Stimulated activated CD4-positive, alpha-beta T cell treated with anti-CD3 and anti-CD28 coated beads, Interleukin-4, amount 100 ng/mL, for 4 hours (primary cell): ENCODE measurements at places on chromosomes 11 and 22.

DNA sequence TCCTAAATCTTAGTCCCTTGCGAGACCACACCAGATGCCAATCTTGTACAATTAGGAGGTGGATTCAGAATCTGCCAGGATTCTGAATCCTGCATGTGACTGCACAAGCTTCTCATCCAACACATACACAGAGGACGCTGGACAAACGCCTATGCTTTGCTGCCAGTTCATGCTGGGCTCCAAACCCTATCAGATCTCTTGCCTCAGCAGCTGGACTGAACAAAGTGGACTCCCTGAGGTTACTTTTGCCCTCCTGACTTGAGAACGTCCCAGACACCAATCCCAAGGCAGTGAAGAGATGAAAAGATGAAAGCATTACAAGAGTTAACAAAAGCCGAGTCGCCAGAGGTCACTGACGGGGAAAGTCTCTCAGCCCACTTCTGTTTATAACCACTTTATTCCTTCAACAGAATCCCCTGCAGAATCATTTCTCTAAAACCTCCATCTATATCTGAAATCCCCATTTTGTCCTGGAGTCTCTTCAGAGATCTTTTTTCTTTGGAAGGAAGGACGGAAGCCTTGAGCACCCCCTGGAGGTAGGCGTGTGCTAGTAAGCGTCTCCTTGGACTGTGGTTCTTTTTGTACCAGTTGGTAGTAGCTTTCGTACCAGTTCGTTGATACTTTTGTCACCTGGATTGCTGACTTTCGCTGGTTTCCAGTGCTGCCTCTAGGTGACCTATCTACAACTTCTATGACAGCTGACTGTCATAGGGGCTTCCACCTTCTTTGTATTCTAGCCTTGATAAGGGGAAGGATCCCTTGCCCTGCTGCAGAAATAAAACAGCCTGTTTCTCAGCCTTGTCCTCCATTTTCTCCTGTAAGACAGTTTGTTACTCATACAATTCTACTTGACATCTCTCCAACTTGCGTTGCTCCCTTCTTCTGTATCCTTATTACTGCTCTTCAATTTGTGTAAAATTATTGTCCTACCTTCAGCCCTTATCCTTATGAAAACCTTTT lies 26.1 kb upstream of the EED start:
- DNase-seq: peak; percentile 53

DNA sequence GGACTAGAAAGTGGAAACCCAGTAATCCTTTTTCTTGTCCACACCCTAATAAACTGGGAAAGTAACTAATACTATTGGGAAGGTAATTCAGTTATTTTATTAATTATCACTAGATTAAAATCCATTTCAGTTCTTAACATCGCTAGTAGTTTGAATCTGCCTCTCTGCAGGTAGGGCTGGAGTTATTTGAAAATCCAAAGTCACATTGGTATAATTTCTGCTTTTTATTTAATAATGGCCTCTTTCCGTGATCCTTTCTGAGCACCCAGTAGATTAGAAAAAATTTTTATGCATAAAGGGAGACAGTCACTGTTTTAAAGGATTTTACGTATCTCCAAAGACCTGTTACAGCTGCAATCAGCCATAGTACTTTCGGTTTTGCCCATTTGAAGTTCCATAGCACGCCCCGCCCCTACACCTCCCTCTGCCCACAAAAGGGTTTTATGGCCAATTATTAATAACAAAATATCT lies 605 bp upstream of the COPB1 start:
- peak; percentile 23 for DNase-seq

- no peak for DNase-seq
These were observed 83.3 kb downstream of the MYEOV start for GRCh38 chr11:69377029-69377952.

DNA sequence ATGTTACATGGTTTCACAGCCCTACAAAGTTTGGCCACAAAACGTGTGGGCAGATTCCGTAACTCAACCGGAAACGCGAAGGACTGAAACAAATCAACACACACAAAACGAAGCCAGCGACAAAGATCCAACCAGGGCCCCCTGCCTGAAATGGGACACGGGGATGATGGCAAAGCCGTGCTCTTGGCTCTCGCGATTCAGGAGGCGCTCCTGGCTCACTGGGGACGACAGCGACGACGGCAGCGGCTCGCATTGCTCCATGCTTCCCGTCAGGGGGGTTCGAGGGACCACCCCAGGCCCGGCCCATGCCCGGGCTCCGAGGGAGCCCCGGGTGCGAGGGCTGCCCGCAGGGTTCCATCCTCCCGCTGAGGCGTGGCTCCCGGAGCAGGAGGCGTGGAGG lies 4786.8 kb upstream of the OR11H1 start:
- DNase-seq: no peak

DNA sequence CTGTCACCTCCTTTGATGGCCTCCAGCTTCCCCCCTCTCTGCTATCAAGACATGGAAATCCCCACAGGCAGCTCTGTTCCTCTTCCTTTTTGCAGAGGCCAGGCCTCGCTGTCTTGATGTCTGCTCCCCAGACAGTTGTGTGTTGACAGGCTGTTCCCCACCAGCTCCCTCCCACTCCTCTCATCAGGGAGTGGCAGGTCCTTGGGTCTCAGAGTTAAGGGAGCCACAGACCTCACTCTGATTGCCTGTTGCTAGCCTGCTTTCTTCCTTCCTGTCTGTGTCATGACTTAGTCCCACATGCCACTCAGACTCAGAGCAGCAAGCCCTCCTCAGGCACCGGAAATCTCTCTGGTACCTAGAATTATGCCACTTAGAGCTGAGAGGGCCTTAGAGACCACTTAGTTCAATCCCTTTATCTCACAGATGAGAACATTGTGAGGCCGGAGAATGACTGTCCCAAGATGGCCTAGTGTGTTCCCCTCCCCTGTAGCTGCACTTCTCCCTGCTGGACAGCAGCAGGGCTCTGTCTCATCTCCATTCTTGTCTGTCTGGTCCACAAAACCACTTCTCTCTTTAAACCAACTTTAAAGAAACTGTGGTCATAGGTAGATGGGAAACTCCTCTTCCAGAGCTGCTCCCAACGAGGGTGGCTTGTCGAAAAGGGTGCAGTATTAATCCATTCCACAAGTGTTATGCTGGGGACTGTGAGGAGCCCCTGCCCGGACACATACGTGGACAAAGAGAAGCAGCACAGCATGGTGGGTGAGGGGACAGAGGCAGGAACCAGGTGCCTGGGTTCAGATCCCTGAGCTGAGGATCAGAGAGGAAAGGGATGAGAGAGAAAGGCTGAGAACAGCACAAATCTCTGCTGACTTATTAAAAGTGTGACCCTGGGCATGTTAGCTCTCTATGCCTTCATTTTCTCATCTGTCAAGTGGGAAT lies 4.2 kb downstream of the AMPD3 start:
- peak; percentile 66 for DNase-seq

GRCh38 chr11:133383201-133383600 lies 149.1 kb downstream of the OPCML start:
- DNase-seq: no peak

- DNase-seq: no peak
These were observed 417 bp downstream of the HNRNPUL2 start for GRCh38 chr11:62726915-62727164.

- no peak for DNase-seq
These were observed 66.8 kb downstream of the BRD1 start for GRCh38 chr22:49760630-49761571.

DNA sequence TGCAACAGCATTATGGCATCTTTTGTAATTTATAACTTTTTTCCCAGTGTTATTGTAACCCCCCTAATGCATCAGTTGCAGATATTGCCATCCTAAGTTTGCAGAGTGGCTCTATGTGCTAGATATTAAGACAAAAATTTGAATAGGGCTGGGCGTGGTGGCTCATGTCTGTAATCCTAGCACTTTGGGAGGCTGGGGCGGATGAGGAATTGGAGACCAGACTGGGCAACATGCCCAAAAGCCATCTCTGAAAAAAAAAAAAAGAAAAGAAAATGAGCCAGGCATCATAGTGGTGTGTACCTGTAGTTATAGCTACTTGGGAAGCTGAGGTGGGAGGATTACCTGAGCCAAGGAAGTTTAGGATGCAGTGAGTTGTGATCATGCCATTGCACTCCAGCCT lies 50.1 kb upstream of the MUC15 start:
- no peak for DNase-seq

- DNase-seq: no peak
These were observed 24.8 kb upstream of the SWAP70 start for GRCh38 chr11:9639099-9639498.

DNA sequence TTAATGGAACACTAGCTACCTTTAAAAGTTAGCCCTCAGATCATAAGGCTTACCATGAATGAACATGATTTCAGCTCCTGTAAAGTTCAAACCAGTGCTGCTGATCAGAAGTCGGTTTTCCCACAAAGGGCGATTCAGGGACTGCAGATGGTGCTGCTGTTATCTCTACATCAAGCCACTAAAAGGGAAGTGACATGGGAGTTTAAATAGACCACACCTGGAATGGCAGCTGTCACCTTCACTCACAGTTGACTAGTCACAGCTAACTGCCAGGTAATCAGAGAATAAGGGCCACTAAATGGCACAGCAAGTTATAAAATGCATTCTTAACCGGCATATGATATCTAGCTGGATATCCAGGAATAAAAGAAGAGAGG lies 581.1 kb upstream of the ARHGAP42 start:
- no peak for DNase-seq

- no peak for DNase-seq
These were observed 20.3 kb downstream of the ARFGAP2 start for GRCh38 chr11:47156333-47156732.
